Epithelial cell of alveolus of lung (primary cell): ENCODE measurements at places on chromosomes 5 and 9. TPM values are rescaled to one million over a fixed set of nuclear protein-coding genes. Genes with fewer than 3 reads are reported as not detected.

Gene HTR4
- total RNA-seq = not detected in 2 replicates

Gene COL5A1
- total RNA-seq = 311 and 383 TPM in 2 replicates

Gene CDC20B
- under 0.01 TPM in 1 of 2 replicates, not detected in the other for total RNA-seq

Gene NTNG2
- total RNA-seq = 0.91 and 1.3 TPM in 2 replicates

Gene STOML2
- 168 and 195 TPM in 2 replicates for total RNA-seq

Gene ESM1
- total RNA-seq = 0.16 and 42.9 TPM in 2 replicates

Gene PPP2R2B
- total RNA-seq = not detected in 2 replicates

Gene PLAC8L1
- total RNA-seq = not detected in 2 replicates

Gene AGGF1
- 21.7 and 22.4 TPM in 2 replicates for total RNA-seq

Gene ENHO
- total RNA-seq = not detected in 2 replicates

Gene CYLC2
- not detected in 2 replicates for total RNA-seq
